ENCODE measurements at places on chromosomes 7 and 10. TPM values are rescaled to one million over a fixed set of nuclear protein-coding genes. Genes with fewer than 3 reads are reported as not detected.

GRCh38 chr10:127849921-127850320, 42.8 kb downstream of the CLRN3 start:
- no peak overlapping the region for H3K27ac ChIP-seq
- H3K4me1 ChIP-seq = no peaks in the 10 kb centered on the region
- DNase-seq = no peak
- no peaks in the 10 kb centered on the region for H3K27me3 ChIP-seq
- H3K36me3 ChIP-seq = no peaks in the 10 kb centered on the region

DNA sequence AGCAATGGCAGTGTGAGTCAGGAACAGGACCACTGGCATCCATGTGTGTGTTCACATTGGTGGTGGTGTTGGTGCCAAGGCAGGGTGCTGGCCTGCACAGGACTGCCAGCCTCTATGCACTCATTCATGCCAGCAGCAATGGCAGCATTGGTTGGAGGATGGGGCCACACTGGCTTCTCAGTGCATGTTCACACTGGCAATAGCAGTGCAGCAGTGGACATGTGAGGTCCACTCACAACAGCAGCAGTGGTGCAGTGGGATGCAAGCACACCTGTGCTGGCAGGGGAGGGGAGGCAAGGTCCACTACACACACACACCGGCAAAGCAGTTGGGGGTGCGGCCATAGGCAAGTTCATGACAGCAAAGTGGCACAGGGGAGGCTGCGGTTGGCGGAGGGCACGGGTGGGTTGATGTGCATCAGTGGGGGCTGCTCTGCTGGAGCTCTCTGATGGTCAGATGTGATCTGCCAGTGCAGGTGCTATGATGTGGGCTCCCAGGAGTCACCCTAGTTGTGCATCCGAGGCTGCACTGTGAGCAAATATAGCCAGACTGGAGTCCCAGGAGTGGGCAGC, 57.8 kb upstream of the TNKS2 start:
- H3K27ac ChIP-seq = no peak overlapping the region
- H3K4me1 ChIP-seq = no peaks in the 10 kb centered on the region
- no peak for DNase-seq
- H3K4me3 ChIP-seq = no peak overlapping the region
- no peaks in the 10 kb centered on the region for H3K27me3 ChIP-seq

- no peak overlapping the region for H3K4me3 ChIP-seq
- H3K27ac ChIP-seq = no peak overlapping the region
These were observed 297.8 kb downstream of the DNAJB6 start for GRCh38 chr7:157634401-157635147.

DNA sequence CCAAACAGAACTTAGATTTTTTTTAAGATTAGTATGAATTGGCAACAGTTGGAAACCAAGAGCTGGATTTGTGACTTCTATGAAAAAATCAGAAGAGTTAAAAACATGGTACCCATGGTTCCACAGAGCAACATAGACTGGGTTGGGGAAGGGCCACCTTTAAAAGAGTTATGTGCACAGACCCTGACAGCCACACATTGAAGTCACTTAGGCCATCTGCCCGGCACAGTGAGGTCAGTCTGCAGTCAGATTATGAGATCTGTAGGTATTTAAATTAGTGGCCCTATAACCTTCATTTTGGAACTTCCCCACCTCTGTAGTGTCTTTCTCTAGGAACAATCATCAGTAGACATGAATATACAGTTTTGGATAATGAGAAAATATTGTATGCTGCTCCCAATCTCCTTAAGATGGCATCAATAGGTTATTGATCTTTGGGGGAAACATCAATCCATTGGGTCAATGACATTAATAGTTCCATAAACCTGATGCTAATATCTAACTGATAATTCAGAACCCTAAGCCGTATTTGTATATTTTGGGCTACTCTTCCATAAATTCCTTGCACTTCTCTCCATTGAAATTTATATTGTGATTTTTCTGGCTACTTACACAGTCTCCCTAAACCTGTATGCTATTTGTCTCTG, 7.0 kb downstream of the ANKRD1 start:
- peaks cover 12% of the 10 kb centered on the region for H3K4me1 ChIP-seq
- no peak for DNase-seq
- H3K27me3 ChIP-seq = no peaks in the 10 kb centered on the region
- H3K4me3 ChIP-seq = no peak overlapping the region
- peaks cover 3% of the 10 kb centered on the region for H3K36me3 ChIP-seq
- H3K27ac ChIP-seq = peak overlapping the region; percentile 28

DNA sequence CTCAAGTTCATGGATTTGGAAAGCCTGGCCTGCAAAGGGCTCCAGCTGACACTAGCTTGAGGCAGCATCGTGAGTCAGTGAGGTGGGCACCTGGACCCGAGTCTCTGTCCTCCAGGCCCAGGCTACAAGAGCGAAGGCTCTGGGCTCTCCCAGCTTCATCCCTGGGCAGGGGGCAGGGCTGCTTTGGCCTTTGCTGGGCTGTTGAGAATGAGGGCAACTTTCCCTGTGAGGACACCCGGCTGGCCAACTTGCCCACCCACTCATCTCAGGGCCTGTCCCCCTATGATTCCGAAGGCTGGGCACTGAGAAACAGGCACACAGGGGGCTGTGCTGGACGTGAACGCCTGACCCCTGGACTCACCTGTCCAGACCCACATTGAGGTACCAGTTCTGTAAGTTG, 24.4 kb downstream of the LDB3 start:
- no peak for DNase-seq
- no peak overlapping the region for H3K4me3 ChIP-seq
- no peak overlapping the region for H3K27ac ChIP-seq
- no peaks in the 10 kb centered on the region for H3K27me3 ChIP-seq
- H3K4me1 ChIP-seq = peaks cover 6% of the 10 kb centered on the region

DNA sequence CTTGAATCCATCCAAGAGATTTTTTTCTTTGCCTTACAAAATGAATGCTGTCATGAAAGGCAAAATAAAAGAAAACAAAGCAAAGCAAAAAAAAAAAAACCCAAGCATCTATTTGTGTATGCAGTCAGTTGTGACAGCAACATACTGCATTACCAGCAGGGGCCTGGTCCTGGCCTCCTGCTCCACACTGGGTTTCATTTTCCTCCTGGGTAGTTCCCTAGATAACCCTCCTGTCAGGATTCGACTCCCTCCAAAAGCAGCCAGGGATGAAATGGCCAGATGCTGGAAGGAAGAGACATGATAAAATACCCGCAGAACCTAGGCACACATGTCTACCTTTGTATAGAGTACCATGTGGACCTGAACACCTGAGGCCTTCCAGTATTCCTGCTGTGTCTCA, 148.6 kb downstream of the NRCAM start:
- H3K27me3 ChIP-seq = no peaks in the 10 kb centered on the region
- H3K36me3 ChIP-seq = no peaks in the 10 kb centered on the region
- H3K27ac ChIP-seq = peak overlapping the region; percentile 24
- peaks cover 19% of the 10 kb centered on the region for H3K4me1 ChIP-seq
- peak; percentile 14 for DNase-seq
- no peak overlapping the region for H3K4me3 ChIP-seq

- DNase-seq = no peak
- H3K27me3 ChIP-seq = no peaks in the 10 kb centered on the region
- H3K36me3 ChIP-seq = no peaks in the 10 kb centered on the region
- H3K27ac ChIP-seq = no peak overlapping the region
- H3K4me3 ChIP-seq = no peak overlapping the region
These were observed 141.1 kb upstream of the WNT16 start for GRCh38 chr7:121187676-121188075.

DNA sequence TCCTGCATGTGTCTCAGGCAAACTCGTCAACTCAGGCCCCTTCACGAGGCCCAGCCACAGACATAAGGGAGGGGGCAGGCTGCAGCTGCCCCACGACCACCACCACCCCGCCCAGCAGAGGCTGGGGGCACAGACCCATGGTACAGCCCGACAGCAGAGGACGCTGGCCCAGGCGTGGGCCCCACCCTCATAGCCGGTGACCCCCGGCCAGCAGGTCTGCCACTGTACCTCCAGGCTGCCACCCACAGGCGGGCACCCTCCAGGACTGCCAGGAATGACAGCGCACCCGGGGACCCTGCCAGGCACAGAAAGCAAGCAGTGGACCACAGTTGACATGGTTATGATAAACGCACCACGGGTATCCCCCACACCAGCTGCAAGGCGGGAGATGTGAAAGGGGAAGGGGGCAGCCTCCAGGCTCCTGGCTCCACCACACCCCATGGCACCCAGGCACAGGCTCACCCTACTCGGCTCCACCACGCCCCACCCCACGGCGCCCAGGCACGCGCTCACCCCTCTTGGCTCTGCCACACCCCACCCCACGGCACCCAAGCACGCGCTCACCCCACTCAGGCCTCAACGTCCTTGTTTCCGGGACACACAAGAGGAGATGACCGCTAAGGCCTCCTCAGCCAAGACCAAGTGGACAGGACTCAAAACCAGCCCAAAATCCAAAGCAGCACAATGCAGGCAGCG, 135.9 kb downstream of the MAD1L1 start:
- H3K36me3 ChIP-seq = no peaks in the 10 kb centered on the region
- peaks cover 10% of the 10 kb centered on the region for H3K4me1 ChIP-seq

GRCh38 chr10:124495162-124495561, 33.5 kb downstream of the LHPP start:
- H3K36me3 ChIP-seq = peaks cover 3% of the 10 kb centered on the region
- H3K4me1 ChIP-seq = peaks cover 26% of the 10 kb centered on the region
- no peak for DNase-seq
- H3K27me3 ChIP-seq = no peaks in the 10 kb centered on the region
- no peak overlapping the region for H3K4me3 ChIP-seq
- H3K27ac ChIP-seq = no peak overlapping the region

SLC39A12 gene
- polyA plus RNA-seq = not detected

AGMO gene
- polyA plus RNA-seq = 0.10 TPM

Measured in SK-N-SH (cell line).